ENCODE measurements at places on chromosomes 7 and 10.
A peak's percentile ranks its signal among the peaks of the same experiment; 100 is the strongest.

DNA sequence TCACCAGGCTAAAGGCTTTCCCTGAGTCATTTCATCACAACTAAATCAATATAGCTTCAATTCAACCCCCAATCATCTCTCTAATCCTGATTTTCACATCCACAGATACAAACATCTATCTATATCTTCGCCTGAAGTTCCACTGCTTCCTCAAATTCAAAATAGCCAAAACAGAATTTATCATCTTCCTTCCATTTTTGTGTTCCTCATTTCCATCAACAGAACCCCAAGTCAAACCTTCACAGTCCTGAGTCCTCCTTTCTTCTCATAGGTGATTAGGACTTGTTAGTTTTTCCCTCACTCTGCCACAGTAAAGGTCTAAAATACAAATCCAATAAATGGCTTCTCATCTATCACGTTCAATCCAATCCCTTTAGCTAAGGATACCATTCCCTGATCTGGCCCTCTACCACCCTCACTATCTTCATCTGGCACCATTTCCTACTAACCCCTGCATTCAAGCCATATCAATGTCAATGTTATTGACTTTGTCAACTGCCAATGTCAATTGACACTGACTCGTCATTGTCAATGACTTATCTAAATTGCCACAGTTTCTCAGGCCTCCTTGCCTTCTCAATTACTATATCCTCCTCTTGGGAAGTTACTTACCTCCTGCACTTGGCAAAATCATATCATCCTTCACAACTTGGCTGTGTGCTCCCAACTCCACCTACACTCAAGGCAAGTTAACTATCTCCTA lies 2.6 kb downstream of the HYCC1 start:
- no peak for DNase-seq

DNA sequence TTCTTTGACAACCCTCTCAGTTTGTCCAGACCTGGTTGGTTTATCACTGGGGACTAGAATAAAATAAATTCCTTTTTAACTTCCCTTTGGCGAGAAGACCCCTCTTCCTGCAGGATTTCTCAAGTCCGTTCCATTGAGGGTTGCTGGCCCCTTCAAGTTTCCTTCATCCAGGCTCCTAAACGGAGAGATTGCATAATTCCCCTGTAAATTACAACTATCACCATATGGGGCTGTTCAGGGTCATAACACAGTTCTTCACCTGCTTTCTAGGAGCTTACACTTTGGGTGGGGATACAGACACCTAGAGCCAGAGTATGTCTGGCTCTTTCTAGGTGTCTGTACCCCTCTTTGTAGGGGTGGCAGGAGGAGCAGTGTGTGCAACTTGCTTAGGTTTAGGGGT lies 3.3 kb upstream of the COPS6 start:
- peak; percentile 34 for DNase-seq

DNA sequence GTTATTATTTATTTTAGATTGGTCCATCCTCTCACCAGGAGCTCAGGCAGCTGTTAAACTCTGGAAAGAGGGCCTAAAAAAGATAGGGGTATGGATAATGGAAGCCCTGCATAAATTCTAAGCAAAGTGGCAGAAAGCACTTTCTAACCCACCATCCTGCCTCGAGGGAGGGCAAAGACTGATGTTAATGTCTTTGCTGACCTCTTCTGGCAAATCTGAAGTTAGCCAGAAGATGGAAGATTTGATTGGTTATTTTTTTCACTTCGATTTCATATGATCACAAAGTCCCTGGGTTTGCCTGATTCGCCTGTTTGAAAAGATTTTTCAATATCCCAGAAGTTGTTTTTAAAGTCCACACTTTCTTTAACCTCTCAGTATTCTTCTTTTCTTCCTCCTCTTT lies 24.8 kb downstream of the OR9A2 start:
- DNase-seq = no peak

GRCh38 chr7:34675749-34676374 lies 17.8 kb downstream of the NPSR1 start:
- DNase-seq = peak; percentile 33

- DNase-seq = peak; percentile 54
Observed at GRCh38 chr10:73758704-73759511, 14.7 kb downstream of the SEC24C start.

- DNase-seq = no peak
Observed at GRCh38 chr10:131760416-131761166, 140.2 kb upstream of the PPP2R2D start.

GRCh38 chr10:14936584-14936983 lies 17.3 kb downstream of the DCLRE1C start:
- no peak for DNase-seq

DNA sequence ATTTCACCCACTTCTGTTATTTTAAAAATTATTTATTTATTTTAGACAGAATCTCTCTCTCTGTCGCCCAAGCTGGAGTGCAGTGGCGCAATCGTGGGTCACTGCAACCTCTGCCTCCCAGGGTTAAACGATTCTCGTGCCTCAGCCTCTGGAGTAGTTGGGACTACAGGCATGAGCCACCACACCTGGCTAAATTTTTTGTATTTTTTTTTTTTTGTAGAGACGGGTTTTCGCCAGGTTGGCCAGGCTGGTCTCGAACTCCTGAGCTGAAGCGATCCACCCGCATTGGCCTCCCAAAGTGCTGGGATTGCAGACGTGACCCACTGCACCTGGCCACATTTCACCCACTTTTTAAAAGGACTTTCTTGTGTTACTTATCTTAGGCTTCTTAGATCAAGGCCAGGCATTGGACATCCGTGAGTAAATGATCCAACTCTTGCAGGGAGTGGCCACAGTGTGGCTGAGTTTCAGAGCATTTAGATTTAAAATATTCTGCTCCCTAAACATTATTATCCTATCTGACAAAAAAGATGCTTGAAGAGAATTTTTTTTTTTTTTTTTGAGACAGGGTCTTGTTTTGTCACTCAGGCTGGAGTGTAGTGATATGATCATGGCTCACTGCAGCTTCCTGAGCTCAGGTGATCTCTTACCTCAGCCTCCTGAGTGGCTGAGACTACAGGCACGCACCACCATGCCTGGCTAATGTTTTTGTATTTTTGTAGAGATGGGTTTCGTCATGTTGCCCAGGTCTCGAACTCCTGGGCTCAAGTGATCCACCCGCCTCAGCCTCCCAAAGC lies 14.4 kb downstream of the SNX10 start:
- DNase-seq = no peak

DNA sequence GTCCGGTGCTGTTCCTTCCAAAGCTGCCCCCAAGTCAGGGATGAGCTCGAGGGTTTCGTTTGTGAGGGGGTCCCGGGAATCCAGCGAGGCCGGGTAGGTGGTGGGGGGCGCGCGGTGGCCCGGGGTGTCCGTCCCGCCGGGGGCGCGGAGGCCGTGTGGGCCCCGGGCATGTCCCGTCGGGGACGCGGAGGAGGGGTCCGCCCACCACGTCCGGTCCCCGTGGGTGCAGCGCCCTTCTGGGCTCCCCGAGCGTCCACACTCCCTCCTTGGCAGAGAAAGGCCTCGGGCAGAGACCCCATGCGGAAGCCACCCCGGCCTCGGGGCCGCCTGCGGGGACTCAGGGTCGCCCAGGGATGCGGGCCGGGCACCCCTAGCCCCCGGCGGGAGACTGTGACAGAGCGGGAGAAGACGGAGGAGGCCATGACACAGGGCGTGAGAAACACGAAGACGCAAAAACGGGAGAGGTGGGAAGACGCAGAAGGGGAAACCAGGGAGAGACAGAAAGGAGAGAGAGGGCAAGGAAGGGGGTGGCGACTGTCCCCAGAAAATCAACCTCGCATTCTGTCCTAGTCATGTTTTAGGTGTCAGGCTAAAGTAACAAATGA lies 640 bp upstream of the ZNF425 start:
- peak; percentile 71 for DNase-seq

DNA sequence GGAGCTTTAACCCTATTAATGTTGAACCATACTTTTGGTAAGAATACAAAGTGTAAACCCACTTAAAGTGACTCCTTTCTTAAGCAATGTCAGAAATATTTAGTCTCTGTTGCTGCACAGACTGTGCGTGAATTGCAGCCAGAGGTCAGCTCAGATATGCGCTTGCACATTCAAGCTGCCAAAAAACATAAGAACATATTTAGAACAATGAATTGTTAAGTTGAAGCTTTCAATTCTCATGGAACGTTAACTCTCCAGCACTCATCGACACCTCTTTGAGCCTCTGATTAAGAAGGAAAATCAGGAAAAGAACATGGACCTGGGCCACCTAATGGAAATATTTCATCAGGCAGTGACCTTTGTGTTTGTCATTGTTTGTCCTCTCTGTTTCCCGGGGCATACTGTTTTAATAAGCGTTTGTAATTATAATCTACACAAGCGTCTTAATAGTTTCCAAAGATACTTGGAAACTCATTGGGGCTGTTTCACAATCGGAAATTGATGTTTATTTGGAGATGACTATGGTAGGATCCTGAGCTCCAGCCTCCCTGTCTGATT lies 193.0 kb upstream of the CELF2 start:
- DNase-seq = no peak

GRCh38 chr7:2159176-2159520 lies 73.6 kb downstream of the MAD1L1 start:
- DNase-seq = peak; percentile 38

DNA sequence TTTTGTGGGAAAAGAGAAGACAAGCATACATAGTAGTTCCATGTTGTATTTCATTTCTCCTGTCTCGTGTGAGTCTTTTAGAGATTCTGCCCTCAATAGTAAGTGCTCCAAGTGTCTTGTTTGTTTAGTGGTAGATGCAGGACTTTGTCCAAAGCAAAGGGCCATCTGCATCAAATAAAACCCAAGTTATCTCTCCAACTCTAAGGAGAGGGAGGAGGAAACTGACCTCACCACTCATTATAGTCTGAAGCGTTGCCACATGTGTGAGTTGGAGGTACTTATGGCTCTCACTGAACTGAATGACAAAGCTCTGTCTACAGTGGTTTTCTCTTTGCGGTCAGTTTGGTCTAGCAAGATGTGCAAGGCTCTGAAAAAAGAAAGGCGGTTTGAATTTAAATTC lies 272.6 kb downstream of the DOCK4 start:
- no peak for DNase-seq

DNA sequence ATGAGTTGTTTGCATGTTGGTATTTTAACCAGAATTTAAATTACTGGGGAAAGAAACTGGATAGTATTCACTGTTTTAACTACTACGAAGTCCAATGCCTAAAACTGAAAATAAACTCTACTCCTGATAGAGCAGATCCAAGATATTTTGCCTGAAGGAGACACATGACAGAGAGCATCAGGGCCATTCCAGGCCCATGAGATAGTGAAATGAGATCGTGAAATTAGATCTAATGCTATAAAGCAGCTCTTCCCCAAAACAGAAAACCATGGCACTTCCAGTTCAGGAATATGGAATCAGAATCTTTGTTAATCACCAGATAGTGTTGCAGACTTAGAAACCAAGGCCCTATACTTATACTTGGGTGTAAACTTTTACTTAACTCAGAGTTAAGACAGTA lies 124.3 kb upstream of the CACNA2D1 start:
- DNase-seq = peak; percentile 36

DNA sequence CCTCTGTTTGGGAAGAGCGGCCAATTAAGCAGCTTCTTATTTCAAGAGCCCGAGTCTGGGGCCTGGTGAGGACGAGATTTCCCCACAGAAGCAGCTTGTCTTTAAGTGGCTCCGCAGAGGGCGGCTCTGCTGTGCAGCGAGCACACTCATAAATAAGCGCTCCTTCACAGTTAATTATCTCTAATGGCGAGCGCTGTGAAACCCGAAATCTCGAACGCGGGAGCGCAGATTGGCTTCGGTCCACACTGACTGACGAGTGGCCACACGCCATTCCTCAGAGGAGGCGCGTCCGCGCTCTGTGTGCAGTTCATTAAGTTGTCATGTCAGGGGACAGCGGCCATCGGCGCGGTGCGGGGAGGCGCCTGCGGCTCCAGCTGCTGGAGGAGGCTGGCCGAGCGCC lies 560.9 kb downstream of the DNAJB6 start:
- DNase-seq = no peak

DNA sequence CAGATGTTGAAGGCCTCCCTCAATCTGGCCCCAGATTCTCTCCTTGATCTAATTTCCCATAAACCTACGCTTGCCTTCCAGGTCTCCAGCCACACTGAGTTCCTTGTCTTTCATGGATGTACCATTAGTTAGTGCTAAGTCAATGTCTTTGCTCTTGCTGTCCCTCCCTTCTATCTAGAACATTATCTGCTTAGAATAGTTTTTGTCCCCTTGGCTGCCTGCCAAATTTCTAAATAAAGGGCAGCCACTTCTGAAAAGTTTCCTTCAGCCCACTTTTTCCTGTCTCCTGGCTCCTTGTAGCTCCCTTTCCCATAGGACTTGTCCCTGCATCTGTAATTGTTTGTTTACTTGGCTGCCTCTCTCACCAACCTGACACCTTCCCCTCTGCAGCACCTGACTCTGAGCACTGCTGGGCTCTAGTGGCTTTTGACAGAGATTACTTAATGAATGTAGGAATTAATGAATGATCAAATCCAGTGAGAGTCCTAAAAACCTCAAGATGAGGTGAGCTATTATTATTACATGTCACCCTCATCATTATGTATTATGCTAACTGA lies 58.3 kb downstream of the CXCL12 start:
- no peak for DNase-seq

- no peak for DNase-seq
Observed at GRCh38 chr10:30836406-30836805, 195.3 kb downstream of the ZNF438 start.

- DNase-seq = no peak
Observed at GRCh38 chr7:97026715-97027426, 2.2 kb upstream of the DLX5 start.

DNA sequence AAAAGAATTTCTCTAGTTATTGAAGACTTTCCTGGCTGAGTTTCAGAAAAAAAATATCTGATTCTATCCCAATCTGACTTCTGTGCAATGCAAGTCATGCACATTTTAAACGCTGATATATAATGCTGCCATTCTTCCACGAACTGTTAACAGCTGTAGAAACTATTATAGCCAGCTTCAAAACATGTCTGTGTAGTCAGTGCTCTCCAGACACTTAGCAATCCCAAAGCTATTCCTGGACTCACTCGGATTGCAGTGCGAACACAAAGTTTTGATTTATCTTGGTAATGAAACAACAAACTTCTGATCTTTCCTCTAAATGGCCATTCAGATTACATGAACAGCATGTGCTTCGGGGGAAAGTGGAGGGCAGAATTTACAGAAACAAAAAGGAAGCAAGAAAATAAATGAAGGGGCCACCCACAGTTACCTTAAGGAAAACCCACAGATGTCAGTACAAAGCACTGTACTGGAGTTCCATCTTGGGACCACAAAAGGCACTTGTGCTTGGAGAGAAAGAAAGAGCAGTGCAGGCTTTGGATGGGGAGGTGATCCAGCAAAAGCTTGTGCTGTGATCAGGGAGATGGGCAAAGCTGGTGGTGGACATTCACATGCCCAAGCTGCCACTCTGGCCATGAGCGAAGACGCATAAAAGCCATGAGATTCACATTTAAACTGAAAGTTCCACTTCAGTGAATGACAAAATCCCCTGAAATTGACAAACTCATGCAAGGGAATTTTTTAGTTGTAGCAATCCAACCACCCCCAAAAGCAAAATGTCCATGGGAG lies 32.1 kb upstream of the ADO start:
- no peak for DNase-seq

All from NCI-H69 (cell line).